ENCODE measurements at places on chromosomes 13 and 19.

GRCh38 chr13:38763446-38764381 is 76.8 kb downstream of the FREM2 start:
- peak; percentile 57 for DNase-seq

DNA sequence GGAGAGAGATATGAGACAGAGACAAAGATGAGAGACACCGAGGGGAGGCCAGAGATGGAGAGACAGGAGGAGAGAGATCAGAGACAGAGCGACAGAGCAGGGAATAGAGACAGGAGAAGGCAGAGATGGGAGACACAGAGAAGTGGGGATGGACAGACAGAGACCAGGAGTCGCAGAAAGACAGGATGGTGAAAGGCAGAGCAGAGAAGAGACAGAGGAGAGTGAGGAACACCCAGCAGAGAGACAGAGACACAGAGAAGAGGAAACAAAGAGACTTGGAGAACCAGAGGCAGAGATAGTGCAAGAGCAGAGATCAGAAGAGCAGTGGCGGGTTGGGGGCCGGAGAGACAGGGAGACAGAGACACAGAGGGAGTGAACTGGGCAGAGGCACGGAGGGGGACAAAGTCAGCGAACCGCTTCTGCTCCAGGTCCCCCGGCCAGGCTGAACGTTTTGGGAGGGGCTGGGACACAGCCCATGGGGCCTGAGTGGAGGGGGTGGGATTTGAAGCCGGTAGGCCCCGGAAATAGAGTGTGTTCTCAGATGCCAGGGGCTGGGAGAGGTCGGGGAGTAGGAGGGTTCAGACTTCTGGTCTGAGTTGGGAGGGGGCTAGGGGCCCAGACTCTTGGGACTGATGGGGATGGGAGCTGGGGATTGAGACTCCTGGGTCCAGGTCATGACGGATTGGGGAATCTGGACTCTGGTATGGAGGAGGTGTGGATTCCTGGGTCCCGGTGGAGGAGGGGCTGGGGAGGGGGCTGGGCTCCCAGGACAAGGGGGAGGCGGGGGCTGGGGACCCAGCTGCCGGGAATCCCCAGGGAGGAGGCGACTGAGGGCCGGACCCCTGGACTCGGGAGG is 654 bp downstream of the ZNF579 start:
- peak; percentile 60 for DNase-seq

DNA sequence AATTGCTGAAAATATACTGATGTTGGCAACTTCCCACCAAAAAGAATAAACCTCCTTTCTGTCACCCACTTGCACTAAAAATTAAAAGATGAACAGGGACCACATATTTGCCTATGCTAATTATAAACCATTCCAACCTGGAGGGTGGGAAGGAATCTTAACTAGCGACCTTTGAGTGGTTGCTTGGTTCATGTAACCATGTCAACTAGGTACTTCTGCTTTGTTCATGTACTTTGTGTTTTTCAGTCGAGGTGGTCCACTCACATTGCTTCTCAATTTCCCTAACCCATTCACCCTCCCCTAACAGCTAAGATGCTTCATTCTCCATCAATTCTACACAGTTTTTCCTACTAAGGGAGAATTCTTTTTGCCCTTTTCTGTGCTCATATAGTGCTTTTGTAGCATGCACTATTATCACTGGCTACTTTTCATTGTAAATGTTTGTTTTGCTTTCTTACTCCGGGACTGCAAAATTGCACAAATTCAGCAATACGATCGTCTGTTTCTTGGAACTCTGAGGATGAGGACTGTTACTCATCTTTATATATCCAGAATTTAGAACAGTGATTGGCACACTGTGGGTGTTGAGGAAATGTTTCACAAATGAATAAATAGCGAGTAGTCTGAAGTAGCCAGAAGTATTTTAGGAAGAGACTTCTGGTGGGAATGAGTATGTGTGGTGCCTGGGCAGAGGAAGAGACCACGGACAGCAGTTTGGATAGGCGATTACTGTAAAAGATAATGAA is 187.5 kb downstream of the GPC6 start:
- peak; percentile 26 for DNase-seq

DNA sequence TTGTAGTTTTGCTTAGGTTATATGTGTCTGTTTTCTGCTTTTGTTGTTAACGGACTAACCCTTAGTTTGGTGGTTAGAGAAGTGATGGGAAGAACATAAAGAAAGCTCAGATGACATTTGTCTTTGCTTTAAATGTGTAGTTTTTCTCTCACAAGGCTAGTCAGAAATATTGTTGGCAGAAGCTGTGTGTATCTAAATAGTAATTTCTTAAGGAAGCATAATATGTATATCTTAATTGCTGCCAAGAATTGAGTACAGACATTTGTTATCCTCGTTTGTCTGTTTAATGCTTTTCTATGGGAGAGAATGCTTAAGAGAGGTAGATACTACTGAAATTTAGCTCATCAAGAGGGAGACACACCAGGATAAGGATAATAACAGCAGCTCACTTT is 2.7 kb downstream of the RGCC start:
- DNase-seq: no peak

DNA sequence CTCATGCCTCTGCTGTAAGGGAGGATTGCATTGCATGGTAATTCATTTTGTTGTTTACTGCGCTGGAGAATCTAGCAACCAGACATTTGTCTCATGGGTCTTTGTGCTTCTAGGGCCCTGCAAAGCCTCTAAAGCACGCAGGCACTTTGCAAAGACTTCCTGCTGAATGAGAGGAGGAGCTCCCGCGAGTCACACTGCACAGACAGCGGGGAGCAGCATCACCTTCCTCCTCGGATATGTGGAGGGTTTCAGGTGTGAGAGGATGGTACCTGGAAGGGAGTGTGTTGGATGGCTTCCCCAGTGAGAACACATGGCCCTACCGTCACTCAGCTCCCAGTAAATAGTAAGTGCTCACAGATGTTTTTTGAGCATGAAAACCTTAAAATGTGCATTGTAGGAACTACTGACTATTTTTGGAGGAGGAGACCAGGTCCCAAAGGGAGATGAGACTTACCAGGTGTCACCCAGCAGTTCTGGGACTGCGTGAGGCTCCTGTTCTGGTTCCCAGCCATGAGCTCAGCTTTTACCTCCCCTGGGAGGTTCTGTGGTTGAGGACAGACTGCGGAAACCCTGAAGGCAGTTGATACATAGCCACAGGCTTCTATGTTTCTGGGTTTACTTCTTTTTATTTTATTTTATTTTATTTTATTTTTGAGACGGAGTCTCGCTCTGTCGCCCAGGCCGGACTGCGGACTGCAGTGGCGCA is 278.0 kb downstream of the FGF9 start:
- DNase-seq: no peak

DNA sequence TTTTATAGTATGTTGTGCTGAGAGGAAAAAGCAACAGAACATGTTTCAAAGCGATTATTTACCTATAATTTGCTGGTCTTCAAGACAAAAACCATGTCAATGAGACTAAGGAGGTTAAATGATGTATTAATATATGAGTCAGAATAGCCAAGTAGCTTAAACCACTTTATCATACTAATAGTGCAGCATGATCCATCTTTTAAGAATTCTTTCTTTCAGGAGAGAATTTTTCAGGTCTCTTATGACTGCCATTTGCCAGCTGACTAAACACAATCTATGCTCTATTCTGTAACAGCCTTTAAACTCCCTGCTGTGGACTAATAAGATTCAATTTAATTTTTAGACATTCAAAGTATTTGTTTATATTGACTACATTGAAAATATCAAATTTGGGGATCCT is 93.7 kb downstream of the TRPC4 start:
- DNase-seq: no peak

- no peak for DNase-seq
Measured at GRCh38 chr13:22256111-22256639, 585.3 kb downstream of the FGF9 start.

GRCh38 chr13:29954082-29955028 is 103.9 kb upstream of the UBL3 start:
- DNase-seq: no peak

DNA sequence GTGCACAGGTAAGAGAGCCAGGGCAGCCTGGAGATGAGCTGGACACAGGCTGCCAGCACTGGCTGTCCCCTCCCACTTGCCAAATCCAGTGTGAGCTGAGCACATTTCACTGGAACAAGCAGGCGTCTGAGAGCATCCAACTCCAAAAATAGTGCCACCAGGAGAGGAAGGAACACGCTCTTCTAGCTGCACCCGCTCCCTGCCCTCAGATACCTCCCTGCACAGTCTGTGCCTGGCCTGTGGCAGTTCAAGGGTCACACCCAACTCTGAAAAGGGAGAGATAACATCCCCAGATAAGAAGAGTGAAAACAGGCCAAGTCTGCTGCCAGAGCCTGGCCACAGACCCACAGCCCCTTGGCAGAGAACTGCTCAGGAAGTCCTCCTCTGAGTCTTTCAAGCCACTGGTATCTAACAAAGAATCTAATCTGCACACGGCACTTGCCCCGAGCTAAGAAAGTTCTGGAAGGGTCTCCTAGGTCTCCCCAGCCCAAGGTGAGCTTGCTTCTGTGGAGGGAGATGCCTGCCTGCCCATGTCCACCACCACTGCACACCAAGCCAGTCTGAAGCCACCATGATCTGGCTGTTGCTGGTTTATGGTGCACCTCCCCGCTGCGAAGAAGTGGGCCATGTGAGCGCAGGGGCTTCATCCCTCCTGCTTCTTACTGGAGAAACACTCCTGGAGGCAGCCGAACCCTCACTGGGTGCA is 14.7 kb downstream of the ELL start:
- DNase-seq: no peak
